ENCODE measurements at places on chromosomes 16 and 17. TPM values are rescaled to one million over a fixed set of nuclear protein-coding genes. Genes with fewer than 3 reads are reported as not detected.

The CCL8 gene
- total RNA-seq, result not detected

The TBC1D16 gene
- 6.5 TPM for total RNA-seq

The CLN3 gene
- 35.9 TPM for total RNA-seq

The ODAD4 gene
- total RNA-seq, result 0.27 TPM

The PYY gene
- not detected for total RNA-seq

The AGRP gene
- 0.25 TPM for total RNA-seq

The UNC13D gene
- 162 TPM for total RNA-seq

The FOXC2 gene
- total RNA-seq, result not detected

The DRC3 gene
- total RNA-seq, result 0.55 TPM

The CD300LB gene
- not detected for total RNA-seq

The ZNF594 gene
- total RNA-seq, result 12.1 TPM

The IGSF6 gene
- total RNA-seq, result 0.08 TPM

The MAP2K4 gene
- 44.1 TPM for total RNA-seq

The HBA2 gene
- not detected for total RNA-seq

The RAMP2 gene
- total RNA-seq, result not detected

The UTS2R gene
- not detected for total RNA-seq

The CMTM1 gene
- total RNA-seq, result 8.1 TPM

The TMEM235 gene
- not detected for total RNA-seq
